ENCODE measurements at places on chromosomes 3 and 15. TPM values are rescaled to one million over a fixed set of nuclear protein-coding genes. Genes with fewer than 3 reads are reported as not detected.

GRCh38 chr3:194351080-194351672, at the start of gene CPN2:
CPN2 (minus strand) TSS chr3:194351328; CDS start chr3:194342702, 8,626 bp downstream.
- DNase-seq, result no peak

GRCh38 chr3:1117843-1118473, 25.1 kb downstream of the CNTN6 start:
- DNase-seq, result no peak

- DNase-seq, result no peak
Observed at GRCh38 chr3:170079536-170080165, 41.9 kb downstream of the GPR160 start.

GRCh38 chr3:68974711-68975110, 38.8 kb downstream of the EOGT start:
- DNase-seq, result no peak

Gene MNS1
- total RNA-seq, result 0.20 TPM
